Effector memory CD4-positive, alpha-beta T cell (primary cell): ENCODE measurements at places on chromosomes 5 and 9.

DNA sequence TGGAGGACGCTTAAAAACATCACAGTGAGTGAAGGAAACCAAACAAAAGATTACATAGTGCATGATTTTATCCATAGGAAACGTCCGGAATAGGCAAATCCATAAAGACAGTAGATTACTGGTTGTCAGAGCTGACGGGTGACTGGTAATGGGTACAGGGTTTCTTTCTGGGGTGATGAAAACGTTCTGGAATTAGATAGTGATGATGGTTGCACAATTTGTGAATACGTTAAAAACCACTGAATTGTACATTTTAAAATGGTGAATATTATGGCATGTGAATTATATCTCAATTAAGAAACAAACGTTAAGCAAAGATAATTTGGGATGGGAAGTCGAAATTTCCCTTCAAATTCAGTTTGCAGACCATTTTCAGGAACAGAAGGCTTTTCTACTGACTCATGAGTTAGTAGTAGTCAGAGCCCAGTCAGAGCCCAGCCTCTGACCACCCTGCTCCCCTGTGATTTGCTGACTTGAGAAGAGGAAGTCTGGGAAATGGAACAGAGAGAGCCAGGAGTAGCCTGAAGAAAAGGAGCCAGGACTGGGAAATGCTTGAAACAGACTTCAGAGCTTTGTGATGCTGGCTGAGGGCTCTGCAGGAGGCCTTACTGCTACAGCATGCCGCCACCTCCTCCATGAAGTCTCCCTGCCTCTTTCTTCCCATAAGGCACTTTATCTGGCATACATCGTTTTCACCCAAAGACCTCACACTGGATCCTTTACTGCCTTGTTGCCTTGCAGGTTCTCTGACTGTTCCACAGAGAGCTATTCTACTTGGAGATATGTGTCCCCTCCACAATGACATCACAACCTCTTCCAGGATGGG, 46.4 kb upstream of the CTNNA1 start:
- DNase-seq, result no peak

DNA sequence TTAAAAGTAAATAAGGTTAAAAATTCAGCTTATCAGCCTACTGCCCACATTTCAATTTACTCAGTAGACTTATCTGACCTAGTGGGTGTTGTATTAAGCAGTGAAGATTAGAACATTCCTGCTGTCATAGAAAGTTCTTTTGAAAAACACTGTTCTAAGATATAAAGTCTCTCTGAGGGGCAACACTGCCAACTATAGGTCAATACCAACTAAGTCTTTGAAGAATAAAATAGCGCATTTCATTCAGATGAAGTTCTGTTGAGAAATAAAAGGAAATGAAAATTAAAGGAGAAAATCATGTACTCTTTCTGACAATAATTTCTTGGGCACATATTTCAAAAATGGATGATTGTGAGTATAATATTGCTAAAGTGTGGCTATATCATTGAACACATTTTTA, 86.8 kb downstream of the PTPRD start:
- DNase-seq, result no peak

DNA sequence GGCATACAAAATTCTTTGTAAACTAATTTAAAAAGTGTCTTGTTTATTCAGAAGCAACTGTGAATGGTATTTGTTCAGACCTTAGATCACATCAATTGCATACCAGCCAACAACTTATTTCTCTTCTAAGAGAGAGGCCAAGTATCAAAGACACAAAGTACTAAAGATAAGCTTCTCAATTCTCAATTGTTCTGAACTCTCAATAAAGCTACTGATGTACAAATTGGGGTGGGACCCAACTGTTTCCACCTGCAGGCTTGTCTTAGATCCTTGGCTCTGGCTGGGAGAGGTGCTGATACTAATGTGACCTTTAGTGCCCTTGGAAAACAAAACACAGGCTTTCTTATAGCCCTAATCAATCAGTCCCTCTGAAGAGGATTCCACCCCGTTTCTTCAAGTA, 22.1 kb downstream of the XRCC4 start:
- DNase-seq, result no peak

DNA sequence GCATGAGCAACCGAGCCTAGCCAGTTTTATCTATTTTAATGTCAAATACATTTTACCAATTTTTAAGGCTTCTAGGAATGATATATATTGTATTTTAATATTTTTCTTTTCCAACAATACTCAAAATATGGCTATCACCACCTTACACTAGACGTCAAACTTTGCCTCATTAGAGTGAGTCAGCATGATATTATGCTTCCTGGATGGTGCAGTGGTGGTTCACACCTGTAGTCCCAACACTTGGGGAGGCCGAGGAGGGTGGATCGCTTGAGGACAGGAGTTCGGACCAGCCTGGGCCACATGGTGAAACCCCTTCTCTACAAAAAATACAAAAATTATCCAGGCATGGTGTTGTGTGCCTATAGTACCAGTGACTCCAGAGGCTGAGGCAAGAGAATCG, 7.3 kb upstream of the CDC14B start:
- no peak for DNase-seq

- no peak for DNase-seq
Observed at GRCh38 chr5:81785322-81785721, 34.4 kb upstream of the SSBP2 start.

DNA sequence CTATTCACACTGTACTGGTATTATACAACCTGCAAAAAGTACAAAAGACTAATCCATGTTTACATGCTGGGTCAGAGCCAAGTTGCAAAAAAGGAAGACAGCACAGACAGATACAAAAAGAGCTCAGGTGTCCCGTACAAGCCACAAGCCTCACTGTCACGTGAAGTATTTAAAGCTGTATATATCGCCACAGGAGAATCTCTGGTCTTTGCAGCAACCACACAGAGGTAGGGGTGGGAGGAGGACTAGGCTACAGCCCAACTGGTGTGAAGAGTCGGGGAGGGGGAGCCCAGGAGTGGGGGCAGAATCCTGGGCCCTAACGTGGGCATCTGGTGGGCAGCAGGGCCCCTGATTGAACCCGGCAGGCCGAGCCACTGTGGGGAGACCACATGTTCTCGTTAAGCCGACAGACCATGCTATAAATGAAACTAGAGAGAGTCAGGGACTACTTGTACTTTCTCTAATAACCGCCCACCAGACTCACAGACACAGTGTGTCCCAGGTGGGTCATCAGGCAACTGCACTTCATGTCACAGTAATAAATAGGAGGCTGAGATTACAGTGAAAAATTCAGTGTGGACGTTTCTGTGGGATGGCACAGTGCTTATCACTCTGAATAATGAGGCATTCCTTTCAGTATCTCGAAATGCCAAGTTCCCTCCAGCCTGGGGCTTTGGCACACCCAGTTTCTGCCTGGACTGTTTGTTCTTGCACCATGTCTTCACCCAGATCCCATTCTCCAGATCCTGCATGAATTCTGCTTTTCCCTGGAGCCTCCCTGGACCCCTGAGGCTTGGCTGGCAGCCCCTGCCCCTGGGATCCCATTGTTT, 79.3 kb upstream of the SH3PXD2B start:
- no peak for DNase-seq

DNA sequence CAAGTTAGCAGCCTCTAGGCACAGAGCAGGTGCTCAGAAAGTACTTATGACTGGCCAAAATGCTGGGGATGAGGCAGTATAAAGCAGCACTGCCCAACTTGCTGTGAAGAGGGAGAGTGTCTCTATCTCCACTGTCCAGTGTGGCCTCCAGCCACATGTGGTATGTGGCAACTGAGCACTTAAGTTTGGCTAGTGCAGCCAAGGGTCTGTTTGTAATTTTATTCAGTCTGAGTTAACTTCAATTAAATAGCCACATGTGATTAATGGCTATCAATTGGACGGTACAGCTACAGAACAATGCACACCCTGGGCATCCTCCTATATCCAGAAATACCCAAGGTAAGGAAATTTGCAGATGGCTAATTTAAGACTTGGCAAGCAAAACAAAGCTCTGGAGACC, 26.9 kb downstream of the ROR2 start:
- DNase-seq, result no peak

DNA sequence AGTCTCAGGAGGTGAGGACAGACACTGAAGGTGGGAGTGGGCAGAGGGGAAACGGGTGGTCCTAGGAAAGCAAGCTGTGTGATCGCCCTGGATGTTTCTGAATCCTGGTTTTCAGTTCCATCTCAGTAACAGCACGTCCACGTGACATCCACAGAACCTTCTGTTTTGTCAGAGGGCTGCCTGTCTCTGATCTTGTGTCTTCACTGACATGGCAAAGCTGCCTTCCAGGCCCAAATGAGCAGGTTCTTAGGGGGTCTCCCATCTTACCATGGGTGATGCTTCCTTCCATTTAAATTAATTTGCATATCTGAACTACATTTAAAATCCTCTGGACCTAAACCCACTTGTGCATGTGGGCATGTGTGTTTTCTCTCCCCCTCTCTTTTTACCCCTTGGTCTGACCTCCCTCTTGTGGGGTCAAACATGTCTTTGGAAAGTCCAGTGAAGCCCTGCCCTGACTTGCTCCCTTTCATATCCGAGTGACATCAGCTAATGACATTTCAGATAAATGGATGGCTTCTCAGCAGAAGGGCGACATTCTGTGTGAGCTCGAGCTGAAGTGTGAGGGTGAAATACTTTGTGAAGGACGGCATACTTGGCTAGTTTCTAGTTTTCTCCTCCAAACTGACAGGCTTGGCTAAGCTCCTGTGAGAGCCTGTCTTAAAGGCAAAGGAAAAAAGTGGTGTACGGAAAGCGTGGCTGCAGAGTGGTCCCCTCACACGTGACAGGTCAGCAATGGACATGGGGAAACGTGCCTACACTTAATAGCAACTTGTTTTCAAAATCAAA, 204.8 kb upstream of the S1PR3 start:
- DNase-seq, result no peak

GRCh38 chr9:35729101-35729500, 2.9 kb downstream of the TLN1 start:
- no peak for DNase-seq

GRCh38 chr5:32928761-32929160, 217.6 kb downstream of the NPR3 start:
- DNase-seq, result no peak

- no peak for DNase-seq
Observed at GRCh38 chr5:59420596-59420995, 472.9 kb downstream of the PDE4D start.

DNA sequence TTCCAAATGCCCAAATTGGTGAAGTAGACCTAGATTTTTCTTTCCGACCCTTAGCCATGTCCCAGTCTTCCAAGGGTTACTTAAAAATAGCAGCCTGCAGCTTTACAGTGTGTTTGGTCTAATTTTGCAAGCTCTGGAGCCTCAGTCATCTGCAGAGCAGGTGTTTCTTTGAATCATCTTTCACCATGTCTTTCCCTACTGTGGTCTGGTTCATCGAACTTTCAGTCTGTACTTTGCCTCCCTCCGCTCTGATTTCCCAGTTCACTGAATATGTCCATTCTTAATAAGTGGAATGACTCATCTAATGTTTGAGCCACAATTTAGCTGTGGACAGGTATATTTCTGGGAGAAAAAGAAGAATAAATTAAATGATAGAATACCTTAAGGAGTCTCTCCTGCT, 1060.7 kb downstream of the EFNA5 start:
- DNase-seq, result no peak

DNA sequence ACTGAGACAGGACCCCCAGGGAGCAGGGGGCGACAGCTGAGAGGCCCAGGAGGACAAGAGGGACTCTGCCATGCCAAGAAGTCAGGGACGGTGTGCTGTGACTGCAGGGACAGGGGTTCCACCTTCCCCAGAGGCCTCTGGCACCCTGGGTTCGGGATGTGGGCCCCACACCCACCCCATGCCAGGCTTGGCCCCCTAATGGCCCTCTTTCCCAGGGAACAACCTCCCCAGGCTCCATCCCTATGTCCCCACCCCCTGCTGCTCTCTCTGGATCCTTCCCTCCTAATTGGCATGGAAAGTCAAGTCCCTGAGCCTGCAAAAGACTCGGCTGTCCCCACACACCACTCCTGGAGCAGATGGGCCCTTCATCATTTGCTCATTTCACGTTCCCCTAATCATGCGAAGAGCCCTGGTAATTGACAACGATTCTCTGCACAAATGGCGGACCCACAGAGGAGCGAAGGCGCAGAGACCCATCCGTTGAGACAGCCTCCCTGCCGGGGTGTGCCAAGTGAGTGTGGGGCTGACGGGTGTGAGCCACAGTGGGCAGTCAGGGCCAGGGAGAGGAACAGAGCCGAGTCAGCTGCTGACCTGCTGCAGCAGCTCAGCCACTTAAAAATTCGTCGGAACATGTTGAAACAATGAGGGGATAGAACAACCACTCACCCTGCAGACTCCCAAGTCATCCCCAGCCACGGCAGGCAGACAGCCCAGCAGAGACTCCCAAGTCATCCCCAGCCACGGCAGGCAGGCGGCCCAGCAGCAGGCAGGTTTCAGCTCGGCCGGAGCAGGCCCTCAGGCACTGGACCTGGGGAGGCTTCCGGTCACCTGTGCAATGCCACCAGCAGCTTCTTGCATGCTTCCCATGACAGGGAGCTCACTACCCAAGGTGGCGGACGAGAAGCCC, 109.0 kb downstream of the VAV2 start:
- DNase-seq, result no peak

DNA sequence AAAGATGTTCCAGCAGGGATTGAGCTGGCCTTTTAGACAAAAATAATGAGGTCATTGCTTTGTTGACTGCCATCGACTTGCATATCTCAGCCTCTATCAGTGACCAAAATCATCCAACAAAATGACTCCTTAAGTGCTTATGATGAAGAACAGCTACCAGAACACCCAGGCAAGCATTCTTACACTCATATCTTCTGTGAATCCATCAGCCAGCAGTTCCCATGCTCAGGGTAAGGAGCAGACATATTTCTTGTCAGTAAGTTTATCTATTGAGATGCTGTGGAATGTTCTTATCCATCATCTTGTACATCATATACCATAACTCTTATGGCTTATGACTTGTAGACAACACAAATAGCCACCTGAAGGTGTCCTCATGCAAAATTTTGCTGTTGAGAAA, 20.2 kb upstream of the SPDL1 start:
- DNase-seq, result no peak

- no peak for DNase-seq
Observed at GRCh38 chr5:79021753-79022152, 36.6 kb upstream of the ARSB start.

DNA sequence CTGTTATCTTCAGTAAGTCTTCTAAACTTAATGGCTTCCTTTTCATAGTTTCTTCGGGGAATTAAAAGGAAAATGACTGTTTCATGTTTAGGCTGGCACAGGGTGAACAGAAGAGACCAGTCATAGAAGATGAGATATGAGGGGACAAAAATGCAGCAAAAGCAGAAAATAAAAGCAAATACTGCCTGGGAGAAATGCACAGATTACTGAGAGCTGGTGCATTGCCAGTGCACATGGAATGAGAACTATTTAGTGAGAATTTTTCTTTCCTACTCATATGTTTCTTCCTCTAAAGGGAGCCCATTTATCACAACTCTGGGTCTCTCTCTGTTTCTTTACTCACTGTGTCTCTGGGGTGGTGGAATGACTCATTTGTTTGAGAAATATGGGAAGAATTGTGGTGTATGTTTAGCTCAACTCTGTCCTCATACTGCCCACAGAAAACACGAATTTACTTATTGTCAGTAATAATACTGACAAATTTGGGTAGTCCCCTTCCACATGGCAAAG, 25.9 kb upstream of the ANKRD55 start:
- DNase-seq, result no peak

DNA sequence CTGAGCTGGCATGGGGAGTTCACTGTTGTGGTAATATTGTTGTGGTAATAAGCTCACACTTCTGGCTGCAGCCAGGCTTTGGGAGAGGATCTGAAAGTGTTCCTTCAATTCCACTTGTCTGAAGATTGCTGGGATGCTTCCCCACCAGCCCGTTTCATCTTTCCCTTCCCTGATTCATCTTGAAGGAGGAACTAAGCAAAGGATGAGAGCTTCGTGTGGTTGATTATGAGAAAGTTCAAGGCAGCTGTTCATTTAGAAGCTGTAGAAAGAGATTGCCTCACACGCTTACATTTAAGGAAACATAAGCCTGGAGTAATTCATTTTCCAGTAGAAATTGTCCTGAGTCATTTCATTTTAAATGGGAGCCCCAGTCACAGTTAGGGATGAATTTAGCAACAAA, 122.4 kb upstream of the GAS1 start:
- no peak for DNase-seq
